RCC 7860 (cell line): ENCODE measurements at places on chromosomes 7 and 10.

- DNase-seq = peak; percentile 33
Observed at GRCh38 chr7:157502701-157503111, 165.9 kb downstream of the DNAJB6 start.

DNA sequence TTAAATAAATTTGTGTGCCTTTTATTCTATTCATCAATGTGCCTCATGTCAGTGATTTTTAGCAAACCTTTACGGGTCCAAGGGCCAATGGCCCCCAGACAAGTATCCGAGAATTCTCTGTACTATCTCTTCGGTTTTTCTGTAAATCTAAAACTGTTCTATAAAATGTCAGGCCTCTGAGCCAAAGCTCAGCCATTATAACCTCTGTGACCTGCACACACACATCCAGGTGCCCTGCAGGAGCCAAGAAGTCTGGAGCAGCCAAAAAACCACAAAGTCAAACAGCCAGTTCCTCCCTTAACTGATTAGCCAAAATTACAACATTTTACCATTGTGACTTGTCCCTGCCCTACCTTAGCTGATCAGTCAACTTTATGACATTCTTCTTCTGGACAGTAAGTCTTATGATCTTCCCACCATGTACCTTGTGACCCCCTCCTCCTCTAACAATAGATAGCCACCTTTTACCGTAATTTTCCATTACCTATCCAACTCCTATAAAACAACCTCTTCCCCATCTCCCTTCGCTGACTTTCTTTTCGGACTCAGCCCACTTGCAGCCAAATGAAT, 363.8 kb downstream of the SEMA3D start:
- DNase-seq = no peak

DNA sequence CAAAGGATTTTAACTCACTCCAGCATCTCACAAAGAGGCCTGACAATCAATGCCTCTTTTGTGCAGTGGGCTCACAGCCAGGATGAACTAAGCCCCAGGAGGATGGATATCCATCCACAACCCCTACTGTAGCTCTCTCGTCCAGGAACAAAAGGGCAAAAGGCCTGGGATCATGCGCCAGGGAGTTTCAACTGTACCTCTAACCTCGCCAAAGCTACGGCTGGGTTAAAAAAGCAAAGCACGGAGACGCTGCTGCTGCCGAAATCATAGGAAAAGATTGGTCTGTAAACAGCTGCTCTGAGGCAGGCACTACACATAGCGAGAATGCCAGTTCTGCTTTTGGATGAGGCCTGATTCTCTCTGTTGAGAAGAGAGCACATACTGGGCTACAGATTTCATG, 32.1 kb downstream of the VSTM4 start:
- DNase-seq = no peak

DNA sequence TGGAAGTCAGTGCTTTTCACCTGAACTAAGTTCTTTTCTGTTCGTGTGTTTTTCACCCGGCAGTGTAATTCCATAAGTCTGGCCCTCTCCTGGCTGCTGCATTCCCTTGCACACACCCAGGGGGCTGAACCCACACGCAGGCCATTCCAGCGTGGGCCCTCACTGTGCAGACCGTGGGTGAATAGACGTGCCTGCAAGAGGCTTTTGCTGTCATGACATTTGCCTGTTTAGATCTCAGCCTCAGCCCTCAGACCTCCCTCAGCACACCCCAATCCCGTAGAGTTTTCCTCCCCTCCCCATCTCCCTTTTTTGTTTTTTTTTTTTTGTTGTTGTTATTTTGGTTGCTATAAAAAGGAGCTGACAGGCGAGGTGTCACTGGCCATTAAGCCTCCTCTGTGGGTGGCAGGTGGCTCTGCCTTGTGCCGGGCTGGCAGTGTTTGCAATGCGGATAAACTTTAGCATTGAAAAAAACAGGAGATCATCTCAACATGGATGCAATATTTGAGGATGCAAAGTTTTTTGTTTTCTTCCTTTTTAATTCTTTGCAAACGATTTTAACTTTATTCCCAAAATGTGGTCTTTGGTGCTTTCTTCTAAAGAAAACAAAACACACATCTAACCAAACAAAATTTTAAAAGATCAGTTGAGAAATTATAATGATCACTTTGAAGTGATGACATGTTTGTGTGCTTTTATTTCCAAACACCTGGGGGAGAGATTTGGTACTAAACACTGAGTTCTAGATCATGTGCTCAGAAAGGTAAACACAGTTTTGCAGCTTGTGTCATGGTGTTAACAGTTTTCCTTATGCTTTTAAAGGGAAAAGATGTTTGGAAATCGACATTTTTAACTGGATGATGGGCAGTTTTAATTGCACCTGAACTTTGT, 58.8 kb downstream of the WDR37 start:
- DNase-seq = no peak

- peak; percentile 98 for DNase-seq
Observed at GRCh38 chr7:74061840-74062539, 21.6 kb upstream of the LIMK1 start.

DNA sequence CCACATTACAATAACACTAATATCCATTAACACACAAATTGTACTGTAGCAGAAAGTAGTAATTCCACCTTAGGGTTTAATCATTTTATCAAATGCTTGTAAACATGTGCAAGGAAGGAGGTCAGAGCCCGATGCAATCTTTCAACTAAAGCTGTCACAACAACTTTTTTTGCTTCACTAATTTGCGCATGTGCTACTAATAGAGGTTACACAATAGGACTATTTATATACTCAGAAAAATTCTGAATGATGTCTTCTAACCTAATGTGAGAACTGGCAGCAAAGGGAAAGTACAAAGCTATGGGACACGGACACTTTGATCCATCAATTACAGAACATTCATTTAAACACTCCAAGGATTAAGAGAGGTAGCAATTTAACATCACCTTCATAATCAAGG, 244.4 kb downstream of the CHCHD3 start:
- no peak for DNase-seq

- no peak for DNase-seq
Observed at GRCh38 chr7:31724696-31725095, 37.7 kb downstream of the PPP1R17 start.
